ENCODE measurements at places on chromosomes 12 and 14. TPM values are rescaled to one million over a fixed set of nuclear protein-coding genes. Genes with fewer than 3 reads are reported as not detected.

MDGA2 gene
- polyA plus RNA-seq = 0.82 TPM

BDKRB1 gene
- 5.4 TPM for polyA plus RNA-seq

KIAA0586 gene
- polyA plus RNA-seq = 13.0 TPM

CLEC9A gene
- polyA plus RNA-seq = 2.5 TPM

Data from large intestine (tissue), 12 donors.